ENCODE measurements at places on chromosomes 2 and 18.

- no peak for DNase-seq
Measured at GRCh38 chr2:73823916-73824523, 4.7 kb upstream of the STAMBP start.

DNA sequence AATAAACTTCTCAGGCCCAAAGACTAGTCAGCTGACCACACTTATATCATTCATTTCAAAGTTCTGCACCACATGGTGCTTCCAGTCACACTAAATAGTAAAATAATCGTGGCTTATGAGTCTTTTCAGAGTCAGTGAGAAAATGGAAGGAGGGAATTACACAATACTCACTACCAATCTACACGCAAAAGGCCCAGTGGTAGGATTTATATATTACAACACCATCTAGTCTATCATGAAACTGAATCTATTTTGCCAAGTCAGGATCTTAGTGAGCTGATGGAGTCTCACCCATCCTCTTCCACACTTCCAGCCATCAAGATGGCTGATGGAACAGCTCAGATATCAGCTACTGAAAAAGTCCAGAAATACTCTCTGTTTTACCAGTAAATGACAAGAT is 21.9 kb downstream of the INO80D start:
- no peak for DNase-seq

- no peak for DNase-seq
Measured at GRCh38 chr2:205752296-205752820, 70.1 kb downstream of the NRP2 start.

DNA sequence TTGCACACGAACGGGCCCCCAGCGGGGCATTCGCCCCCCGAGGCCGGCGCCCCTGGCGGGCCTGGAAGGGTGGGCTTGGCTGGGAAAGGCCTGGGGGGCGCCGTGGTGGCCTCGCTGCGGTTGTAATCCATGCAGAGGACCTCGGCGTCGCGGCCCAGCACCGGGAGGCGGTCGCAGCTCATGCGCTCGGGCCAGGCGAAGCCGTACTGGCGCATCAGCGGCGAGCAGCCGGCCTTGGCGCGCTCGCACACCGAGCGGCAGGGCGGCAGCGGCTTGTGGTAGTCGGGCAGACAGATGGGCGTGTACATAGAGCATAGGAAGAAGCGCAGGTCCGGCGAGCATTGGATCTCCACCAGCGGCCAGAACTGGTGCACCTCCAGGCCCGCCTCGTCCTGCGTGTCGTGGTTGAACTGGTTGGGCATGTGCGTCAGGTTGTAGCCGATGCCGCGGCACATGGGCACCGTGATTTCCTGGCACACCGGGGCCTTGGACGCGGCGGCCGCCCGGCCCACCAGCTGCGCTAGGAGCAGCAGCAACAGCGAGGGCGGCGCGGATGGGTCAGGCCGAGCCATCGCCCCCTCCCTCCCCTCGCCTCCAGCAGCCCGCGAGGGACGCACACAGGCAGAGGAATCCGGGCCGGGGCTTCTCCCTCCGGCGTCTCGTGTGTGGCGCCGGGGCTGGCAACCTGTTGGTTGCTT is 1.4 kb downstream of the FZD5 start:
- peak; percentile 32 for DNase-seq

DNA sequence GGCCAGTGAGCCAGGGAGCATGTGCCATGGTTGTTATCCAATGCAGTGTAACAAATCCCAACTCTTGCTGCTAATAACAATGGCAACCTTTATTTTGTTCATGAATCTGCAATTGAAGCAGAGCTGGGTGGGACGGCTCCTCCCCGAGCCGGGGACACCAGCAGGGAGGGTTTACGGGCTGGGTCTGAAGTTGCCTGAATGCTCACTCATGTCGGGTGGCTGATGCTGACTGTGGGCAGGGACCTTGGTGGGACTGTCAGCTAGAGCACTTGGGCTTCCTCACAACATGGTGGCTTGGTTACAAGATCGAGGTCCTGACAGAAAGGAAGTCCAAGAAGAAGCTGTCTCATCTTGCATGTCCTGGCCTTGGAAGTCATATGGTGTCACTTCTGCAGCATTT is 264.5 kb downstream of the NDUFA10 start:
- no peak for DNase-seq

DNA sequence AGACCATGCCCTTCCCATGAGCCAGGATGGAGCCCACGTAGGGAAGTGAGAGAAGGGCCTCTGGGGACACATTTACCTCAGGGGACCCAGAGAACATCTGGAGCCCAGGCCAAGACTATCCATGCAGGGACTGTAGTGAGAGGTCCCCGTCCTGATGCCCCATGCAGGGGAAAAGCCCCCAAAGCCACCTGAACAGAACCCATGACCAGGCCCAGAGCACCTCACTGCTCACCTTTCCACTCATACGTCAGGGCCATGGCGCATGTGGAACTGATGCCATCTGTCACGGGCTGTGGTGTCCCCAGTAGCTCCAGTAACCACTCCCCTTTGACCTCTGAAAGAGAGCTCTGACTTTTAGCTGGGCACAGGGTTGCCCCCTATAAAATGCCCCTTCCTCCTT is 106.5 kb upstream of the TEX51 start:
- no peak for DNase-seq

GRCh38 chr2:67865917-67866316 is 196.9 kb downstream of the C1D start:
- DNase-seq, result no peak

- no peak for DNase-seq
Measured at GRCh38 chr2:1978706-1979105, 234.4 kb upstream of the PXDN start.

Measured in activated naive CD4-positive, alpha-beta T cell treated with anti-CD3 and anti-CD28 coated beads, Interleukin-2, amount 50 U/mL, for 16 hours (primary cell).